ENCODE measurements at places on chromosomes 1 and 21.

DNA sequence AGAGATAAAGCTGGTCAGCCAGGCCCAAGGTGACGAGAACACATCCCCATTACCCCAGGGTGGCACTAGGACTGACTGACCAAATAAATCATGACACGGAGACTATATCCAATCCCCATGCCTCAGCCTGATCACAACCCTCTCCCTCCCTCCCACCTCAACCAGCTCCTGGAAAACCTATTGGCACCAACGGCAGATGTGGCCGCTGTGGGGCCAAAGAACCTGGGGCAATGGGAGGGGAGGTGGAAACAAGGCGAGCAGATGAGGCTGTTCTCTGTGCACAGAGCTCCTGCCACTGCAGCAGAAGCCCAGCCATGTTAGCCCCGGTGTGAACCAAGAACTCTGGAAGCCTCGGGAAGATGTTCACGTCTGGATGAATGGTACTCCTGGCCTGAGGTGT lies 77.6 kb downstream of the CD247 start:
- no peak for DNase-seq

DNA sequence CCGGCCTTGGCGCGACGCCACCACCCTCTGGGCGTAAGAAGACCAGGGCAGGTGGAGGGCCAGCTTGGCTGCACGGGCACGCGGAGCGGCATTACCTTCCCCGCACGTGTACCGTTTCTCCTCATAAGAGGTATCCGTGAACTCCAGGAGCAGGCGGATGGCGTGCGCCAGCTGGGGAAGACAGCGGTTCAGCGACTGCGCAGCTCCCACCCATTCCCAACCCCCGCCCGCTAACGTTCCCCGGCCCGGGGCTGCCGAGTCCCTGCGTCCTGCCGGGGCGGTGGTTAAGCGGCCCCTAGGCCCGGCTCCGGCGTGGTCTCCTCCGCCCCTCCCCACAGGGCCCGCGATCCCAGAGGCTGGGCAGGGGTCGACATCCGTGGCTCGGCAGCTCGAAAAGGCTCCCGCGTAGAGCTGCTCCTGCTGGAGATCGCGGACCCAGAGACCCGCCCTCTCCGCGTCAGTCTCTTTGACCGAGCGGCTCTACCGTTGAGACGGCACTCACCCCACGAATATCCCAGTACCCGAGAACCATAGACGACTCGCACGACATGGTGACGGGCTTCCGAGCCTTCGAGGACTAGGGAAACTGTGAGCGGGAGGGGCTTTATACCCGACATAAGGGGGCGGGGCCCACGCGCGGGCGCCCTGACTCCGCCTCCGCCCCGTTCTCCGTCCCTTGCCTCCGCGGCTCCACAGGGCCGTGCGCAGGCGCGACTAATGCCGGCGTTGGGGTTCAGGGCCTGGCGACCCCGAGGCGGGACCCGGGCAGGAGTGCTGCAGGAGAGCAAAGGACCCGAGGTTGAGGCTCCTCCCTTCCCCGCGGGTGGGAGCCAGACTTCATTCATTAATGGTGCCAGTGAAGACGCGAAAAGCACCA lies 862 bp downstream of the GSTM3 start:
- DNase-seq = peak; percentile 90

DNA sequence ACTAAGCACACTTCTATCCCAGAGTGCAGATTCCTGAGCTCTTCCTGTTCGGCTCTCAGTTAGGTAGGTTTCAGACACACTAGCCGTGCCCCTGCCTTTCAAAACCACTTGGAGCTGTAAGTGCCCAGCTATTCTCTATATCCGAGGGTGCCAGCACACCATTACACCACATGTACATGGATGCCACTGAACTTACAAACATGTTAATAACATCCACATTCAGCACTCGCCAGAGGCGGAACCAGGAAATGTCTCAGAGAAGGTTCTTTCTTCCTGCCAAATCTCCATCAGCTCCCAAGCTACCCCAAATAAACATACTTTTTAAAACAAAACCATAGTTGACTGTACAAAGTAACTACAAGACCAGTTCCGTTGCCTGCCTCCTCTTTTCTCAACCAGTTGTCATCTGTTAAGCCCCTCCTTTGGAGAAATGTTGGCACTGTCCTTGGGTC lies 78.4 kb upstream of the CTTNBP2NL start:
- DNase-seq = no peak

GRCh38 chr1:110408488-110408887 lies 994 bp upstream of the LAMTOR5 start:
- no peak for DNase-seq

DNA sequence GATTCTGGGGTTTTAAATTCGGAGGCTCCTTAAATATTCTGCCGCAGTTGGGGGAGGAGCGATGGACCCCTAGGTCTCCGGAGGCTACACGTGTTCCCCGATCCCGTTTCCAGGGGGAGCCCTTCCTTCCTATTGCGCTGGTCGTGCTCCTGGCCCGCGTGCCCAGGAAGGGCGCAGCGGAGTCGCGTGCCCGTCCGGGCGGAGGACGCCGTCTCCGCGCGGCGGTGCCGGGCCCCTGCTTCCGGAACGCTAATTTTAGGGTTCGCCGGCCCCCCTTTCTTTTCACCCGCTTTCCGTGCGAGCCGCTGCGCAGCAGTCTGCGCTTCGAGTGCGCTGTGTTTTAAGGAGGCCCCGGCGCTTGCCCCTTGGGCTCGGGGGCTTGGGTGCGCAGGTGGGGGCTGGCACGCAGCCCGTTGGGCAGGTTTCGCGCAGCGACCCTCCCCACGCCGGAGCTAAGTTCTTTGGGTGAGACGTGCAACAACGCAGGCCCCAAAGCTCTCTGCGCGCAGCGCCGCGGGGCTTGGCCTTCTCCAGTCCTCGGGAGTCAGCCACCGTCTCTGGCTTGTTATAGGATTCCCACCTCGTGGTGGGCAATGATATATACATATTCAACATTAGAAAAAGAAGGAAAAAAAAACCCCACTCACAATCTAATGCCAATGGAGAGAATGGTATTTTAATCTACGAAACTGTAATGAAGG lies 43.5 kb upstream of the DNAJC6 start:
- DNase-seq = peak; percentile 40

DNA sequence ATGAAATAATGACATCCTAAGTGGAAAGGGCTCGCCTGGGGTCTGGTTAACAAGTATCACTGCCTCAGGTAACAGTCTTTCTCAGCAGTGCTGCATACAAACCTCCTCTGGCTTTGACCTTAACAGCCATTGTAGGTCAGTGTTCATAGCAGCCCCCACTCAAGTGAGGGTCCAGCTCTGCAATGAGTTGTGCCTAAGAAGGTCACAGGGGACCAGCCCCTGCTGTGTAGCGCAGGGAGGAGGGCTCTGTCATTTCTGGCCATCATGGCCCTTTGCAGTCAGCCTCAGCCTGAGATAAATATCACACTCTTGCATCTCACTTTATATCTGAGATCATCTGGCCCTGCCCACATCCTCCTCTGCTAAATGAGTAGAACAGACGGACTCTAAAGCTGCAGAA lies 18.1 kb upstream of the MYSM1 start:
- peak; percentile 45 for DNase-seq

GRCh38 chr1:21904704-21905520 lies 32.2 kb downstream of the HSPG2 start:
- peak; percentile 7 for DNase-seq

GRCh38 chr1:29909962-29910361 lies 673.6 kb downstream of the PTPRU start:
- DNase-seq = no peak

- no peak for DNase-seq
These were observed 259.1 kb upstream of the USP24 start for GRCh38 chr1:55474168-55474786.

DNA sequence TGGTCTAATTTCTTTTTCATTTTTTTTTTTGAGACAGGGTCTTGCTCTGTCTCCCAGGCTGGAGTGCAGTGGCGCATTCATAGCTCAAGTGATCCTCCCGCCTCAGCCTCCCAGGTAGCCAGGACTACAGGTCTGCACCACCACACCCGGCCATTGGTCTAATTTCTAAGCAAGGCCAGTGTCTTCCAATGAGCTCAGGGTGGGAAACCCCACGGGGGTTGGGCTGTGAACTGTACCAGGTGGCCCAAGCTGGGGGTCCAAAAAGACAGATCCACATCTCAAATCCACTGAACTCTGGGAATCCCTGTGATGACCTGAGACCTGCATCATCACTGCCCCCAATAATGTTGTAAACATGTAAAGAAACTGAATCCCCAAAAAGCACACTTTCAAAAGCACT lies 79.5 kb downstream of the BCAR3 start:
- DNase-seq = no peak

- peak; percentile 27 for DNase-seq
These were observed 58.0 kb downstream of the NKAIN1 start for GRCh38 chr1:31181515-31182343.

DNA sequence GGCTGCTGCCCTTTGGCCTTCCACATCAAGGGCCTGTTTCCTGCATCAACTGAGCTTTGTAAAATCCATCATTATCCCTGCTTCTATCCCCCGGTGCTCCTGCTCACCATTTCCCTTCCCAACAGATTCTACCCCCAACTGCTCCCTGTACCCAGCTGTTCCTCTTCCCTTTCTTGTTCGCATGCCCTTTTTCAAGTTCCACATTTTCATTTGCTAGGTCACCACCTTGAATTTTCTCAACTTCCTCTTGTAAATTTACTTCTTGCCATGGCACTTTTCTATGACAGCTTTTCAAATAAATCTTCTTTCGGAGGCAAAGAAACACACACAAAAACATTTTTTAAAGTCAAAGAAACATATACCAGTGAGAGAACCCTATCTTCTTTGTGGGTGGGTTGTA lies 330.5 kb upstream of the ADGRL2 start:
- DNase-seq = no peak

- DNase-seq = no peak
These were observed 111.7 kb downstream of the GLUL start for GRCh38 chr1:182279724-182280503.

GRCh38 chr1:225435487-225435886 lies 7.6 kb upstream of the LBR start:
- no peak for DNase-seq

- no peak for DNase-seq
These were observed 253.4 kb upstream of the CSF3R start for GRCh38 chr1:36735939-36736730.

DNA sequence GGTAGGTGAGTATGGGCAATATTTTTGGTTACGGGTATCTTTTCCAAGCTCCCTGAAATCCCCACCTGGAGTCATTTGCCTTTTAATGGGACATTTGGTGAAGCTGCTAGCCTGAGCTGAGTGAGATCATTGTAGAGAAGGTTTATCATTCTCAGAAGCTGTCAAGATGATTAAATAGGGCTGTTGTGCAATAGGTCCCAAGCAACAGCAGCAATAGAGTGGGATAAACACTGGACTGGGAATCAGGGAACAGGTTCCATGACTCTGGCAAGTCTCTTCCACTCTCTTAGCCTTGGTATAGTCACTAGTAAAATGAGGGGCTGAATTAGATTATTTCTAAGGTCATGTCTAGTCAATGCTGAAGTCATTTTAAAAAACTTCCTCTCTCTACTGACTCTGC lies 30.3 kb upstream of the FAM78B start:
- DNase-seq = no peak

DNA sequence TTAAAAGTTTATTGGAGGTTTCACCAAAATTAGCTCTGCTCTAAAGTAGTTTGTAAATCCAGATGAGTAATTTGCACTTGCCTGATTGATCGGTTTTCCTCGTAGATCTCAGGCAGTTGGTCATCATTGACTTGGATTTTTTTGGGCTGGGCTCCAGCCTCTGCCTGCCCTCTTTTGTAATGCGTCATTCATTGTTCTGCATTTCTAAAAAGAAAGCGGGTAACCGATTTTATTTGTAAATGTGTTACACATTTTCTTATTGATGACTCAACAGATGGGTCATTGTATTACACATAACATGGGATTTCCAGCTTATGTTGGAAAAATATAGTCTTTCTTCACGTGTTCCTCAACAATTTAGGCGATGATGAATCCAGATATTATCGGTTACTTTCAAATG lies 5.5 kb downstream of the ETS2 start:
- DNase-seq = no peak

Data from CD4-positive, alpha-beta T cell treated with Interleukin-10 for 1 hour (primary cell).